Vagina (tissue), 2 donors: ENCODE measurements at places on chromosomes 7 and 10. TPM values are rescaled to one million over a fixed set of nuclear protein-coding genes. Genes with fewer than 3 reads are reported as not detected.

- DNase-seq: no peak
Observed at GRCh38 chr7:47730142-47730541, 148.2 kb upstream of the TNS3 start.

- no peak for DNase-seq
Observed at GRCh38 chr7:98681511-98681910, 64.4 kb downstream of the NPTX2 start.

GRCh38 chr10:24406809-24407483 is 198.0 kb downstream of the KIAA1217 start:
- DNase-seq: no peak

DNA sequence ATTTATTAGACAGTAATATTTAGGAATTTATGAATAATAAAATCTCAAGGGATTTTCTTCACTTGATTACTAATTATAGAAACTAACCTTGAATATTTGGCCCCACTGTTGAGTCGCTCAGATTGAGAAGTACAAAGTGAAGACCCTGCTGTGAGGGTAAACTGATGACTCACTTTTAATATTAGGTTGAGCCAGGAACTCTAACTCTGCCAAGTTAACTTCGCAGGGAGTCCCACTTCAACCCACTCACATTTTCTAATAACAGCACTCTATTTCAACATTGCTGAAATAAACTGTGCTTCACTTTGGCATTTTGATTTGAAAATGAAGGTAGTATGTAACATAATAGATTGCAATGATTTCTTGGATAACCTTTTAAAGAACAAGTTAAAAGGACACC is 200.7 kb downstream of the POLR1F start:
- no peak for DNase-seq

DNA sequence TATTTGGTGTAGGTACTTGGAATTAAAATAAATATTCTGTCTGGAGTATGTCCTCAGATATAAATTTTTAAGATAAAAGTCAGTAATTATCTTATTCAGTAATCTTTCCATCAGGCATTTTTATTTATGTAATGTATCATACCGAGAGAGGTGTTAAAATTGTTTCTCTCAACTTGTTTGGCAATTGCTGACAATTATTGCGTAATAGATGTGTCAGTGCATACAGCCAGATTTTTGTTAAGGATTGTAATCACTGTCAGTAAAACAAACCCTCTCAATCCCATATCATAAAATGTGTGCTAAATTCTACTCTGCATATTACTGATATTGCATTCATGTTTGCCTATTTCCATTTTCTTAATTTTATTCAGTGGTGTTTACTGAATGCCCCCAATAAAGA is 69.2 kb downstream of the CNTNAP2 start:
- DNase-seq: no peak

- no peak for DNase-seq
Observed at GRCh38 chr7:121116396-121116795, 127.9 kb downstream of the CPED1 start.

DNA sequence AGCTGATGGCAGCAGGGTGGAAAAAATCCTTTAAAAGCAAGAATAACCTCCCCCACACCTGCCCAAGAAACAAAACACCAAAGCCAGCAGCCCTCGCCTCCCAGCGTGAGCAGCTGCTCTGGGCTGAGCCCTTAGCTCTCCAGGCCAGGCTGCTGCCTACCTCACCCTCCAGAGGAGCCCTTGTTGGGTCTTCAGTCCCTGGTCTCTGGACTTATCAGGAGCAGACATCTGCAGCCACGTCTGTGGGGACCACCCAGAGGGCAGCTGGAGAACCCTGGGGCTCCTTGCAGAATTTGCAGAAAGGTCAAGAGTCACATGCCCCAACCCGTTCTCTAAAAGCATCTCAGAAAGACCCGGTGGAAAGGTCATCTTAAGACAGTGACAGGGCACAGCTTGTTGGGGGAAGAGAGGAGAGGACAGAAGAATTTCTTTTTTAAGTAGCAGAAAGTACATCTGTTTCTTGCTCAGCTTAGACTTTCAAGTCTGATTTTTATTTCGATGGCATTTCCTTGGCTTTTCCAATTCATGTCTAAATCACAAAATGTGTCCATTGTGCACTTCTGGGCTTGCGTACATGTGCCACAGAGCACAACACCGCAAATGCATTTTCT is 425.7 kb upstream of the NFE2L3 start:
- DNase-seq: no peak

DNA sequence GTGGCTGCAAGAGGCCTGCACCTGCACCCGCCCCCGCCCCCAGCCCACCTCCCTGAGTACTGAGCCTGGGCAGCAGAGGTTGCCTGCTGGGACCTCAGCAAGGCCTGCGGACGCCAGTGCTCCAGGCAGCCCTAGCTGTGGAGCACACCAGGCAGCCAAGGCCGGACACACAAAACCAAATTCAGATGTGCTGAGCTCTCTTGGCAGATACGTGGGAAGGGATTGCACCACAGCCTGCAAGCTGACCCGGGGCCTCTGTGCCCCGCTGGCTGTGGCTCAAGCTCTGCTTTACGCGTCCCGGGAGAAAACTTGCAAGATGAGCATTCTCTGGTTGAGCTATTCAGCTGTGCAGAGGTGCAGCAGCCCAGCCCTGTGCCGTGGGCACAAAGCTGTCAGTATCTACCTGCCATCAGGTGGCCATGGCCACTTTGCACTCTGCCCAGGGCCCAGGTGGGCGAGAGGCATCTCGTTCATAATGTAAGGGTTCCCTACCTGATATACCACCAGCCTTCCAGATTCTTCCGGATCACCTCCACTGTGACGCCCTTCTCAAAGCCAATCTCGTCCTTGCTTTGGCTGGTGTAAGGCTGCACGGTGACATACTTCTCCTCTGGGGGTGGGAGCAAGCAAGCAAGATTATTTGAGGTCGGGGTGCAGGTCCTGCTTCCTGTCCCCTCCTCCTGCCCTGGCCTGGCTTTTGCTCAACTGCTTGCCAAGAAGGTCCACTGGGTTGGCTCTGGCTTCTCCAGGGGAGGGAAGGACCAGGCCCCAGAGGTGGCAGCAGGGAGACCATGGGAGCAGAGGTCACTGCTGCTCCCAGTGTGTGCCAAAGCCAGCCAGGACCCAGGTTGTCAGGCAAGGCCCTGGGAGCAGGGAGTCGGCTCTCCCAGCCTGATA is 123.4 kb downstream of the NEURL1 start:
- DNase-seq: peak; percentile 97

DNA sequence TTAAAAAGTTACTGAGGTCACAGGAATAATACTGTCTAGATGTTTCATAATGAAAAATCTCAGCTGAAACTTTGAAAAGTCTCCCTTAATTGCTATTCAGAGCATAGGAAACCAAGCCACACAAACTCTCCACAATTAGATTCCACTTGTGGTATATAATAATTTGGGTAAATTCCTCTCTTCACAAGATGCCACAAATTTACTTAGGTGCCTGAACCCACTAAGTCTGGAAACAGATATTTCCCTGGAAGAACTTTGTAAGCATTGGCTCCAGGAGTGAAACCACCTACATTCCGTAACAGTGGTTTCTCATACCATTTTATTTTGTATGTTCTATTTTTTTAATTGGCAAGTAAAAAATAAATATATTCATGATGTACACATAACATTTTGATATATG is 493.4 kb downstream of the SEMA3D start:
- no peak for DNase-seq

- no peak for DNase-seq
Observed at GRCh38 chr10:44339218-44339617, 45.7 kb downstream of the CXCL12 start.

- DNase-seq: no peak
Observed at GRCh38 chr10:101121654-101122031, 9.5 kb upstream of the TLX1 start.

DNA sequence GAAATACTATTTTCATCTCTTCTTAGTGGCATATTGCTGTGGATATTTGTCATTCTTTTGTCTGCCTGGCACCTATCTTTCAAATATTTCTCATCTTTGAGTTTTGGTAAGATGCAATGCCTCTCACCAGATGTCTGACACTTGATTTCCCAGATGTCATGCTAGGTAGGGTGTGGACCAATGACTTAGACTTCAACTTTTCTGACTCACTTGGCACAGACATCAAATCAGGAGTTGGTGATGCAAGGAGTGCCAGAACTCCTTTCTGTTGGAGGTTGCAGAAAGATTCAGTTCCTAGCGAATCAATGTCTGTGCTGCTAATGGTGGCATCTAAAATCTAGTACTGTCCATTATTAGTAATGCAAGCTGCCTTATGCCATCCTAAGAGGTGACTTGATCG is 216.9 kb upstream of the FERD3L start:
- DNase-seq: no peak

Gene ZNF239
- total RNA-seq: 3.2 TPM

Gene ARF5
- total RNA-seq: 137 TPM

Gene ANXA8L1
- total RNA-seq: 179 TPM
